ENCODE measurements at places on chromosomes 6 and 20. TPM values are rescaled to one million over a fixed set of nuclear protein-coding genes. Genes with fewer than 3 reads are reported as not detected.

GPR6 gene
- total RNA-seq, result not detected

- no peak for DNase-seq
Observed at GRCh38 chr6:167547751-167548150, 222.9 kb downstream of the TTLL2 start.

ACTL10 gene
- total RNA-seq, result 1.5 TPM

DNA sequence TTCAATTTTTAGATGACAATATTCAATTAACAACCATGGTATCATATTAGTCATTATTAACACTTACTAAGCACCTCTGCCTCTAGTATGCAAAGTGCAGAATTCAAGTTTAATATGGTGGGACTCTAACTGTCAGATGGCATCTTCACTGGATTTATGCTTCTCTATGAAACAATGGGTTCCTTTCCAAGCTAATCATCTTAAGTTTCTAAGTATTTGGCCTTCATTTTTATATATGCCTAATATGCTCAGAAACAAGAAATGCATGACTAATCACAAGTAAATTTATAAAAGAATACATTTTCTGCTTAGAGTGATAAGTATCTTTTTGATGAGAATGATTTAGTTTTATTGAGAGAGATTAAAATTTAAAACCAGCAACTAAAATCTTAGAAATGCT is 144.7 kb downstream of the HIVEP2 start:
- DNase-seq, result no peak

- DNase-seq, result no peak
Observed at GRCh38 chr20:25139029-25139705, 56.3 kb upstream of the ENTPD6 start.

MRAP2 gene
- total RNA-seq, result 4.9 TPM

NRN1 gene
- 0.66 TPM for total RNA-seq

DNA sequence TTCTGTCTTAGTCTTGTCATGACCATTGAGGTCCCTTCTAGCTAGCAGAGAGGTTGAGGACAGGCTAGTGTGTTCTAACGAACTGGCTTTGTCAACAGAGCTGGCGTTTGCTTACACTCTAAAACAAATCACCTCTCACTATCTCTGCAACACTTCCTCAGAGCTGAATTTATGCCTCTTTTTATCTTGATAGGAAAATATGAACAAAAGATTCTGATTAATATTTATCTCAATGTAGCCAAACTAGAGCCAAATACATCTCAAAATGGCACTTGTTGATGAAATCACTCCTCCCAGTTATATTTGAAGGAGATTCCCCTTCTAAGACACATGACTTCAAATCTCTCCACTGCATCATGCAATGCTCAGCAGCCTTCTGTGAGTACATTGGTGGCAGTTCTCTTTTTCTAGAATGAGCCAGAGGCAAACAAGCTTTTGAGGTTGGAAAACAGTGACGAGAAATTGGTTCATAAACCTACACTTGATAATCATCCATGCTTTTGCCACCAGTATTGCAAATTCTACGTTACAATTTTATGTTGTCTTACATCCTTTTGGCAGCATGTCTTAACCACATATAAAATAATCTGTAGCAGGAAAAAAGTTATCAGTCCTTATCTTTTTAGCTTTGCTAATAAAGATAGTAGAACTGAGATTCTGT is 615.7 kb upstream of the CITED2 start:
- no peak for DNase-seq

DNA sequence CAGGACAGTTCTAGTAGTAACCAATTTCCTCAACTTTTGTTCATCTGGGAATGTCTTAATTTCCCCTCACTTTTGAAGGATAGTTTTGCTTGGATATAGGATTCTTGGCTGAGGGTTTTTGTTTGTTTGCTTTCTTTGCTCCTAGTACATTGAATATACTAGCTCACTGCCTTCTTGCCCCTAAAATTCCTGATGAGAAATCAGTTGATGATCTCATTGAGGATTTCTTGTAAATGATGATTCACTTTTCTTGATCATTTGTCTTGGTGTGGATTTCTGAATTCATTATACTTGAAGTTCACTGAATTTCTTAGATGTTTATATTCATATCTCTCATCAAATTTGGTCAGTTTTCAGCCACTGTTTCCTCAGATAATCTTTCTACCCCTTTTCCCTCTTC is 49.1 kb upstream of the PRDM1 start:
- no peak for DNase-seq

All from WTC11 (cell line).